Aorta (tissue), 5 donors: ENCODE measurements at places on chromosomes 1 and 21. TPM values are rescaled to one million over a fixed set of nuclear protein-coding genes. Genes with fewer than 3 reads are reported as not detected.

- no peak for DNase-seq
These were observed 21.0 kb downstream of the PLXNA2 start for GRCh38 chr1:208223136-208223535.

HCRTR1 gene
- not detected for total RNA-seq

DNA sequence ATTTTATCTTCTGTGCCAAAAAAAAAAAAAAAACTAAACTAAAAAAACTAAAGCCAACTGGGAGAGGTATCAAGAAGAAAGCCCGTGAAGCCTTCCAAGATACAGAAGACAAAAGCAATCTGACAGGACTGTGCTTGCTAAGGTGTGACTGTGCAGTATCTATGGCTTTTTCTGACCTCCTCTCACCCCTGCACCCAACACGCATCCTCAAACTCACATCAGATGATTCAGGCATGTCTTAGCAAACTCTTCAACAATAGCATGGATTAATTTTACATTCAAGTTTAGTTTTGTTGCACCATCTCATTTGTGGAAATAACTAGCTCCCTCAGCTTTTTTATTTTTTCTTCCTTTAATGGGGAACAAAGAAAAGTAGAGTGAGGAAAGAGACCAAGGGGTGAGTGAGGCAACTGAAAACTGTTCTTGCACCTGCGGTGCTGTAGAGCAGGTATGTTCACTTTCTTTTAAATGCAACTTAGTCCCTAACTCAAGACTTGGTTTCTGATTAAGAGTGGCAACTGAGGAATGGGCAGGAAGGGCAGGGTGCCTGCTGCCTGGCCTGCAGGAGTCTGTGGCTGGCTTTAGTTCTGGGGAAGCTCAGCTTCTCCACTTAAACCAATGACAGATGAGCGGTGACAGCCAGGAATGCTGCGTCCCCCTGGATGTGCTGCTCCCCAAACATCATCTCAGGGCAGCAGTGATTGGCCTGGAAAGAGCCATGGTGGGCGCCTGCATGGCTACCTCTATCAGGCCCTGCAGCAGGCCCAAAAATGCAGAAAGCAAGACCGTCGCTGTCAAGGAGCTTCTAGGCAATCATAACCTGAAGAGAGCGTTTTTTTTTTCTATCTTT lies 71.3 kb upstream of the LRRC8B start:
- no peak for DNase-seq

RIPK4 gene
- total RNA-seq: 3.0 TPM

RGSL1 gene
- total RNA-seq: not detected

CD5L gene
- total RNA-seq: not detected

- no peak for DNase-seq
These were observed 14.9 kb downstream of the TARDBP start for GRCh38 chr1:11027316-11027715.
